ENCODE measurements at places on chromosomes 12 and 14.
A peak's percentile ranks its signal among the peaks of the same experiment; 100 is the strongest.

DNA sequence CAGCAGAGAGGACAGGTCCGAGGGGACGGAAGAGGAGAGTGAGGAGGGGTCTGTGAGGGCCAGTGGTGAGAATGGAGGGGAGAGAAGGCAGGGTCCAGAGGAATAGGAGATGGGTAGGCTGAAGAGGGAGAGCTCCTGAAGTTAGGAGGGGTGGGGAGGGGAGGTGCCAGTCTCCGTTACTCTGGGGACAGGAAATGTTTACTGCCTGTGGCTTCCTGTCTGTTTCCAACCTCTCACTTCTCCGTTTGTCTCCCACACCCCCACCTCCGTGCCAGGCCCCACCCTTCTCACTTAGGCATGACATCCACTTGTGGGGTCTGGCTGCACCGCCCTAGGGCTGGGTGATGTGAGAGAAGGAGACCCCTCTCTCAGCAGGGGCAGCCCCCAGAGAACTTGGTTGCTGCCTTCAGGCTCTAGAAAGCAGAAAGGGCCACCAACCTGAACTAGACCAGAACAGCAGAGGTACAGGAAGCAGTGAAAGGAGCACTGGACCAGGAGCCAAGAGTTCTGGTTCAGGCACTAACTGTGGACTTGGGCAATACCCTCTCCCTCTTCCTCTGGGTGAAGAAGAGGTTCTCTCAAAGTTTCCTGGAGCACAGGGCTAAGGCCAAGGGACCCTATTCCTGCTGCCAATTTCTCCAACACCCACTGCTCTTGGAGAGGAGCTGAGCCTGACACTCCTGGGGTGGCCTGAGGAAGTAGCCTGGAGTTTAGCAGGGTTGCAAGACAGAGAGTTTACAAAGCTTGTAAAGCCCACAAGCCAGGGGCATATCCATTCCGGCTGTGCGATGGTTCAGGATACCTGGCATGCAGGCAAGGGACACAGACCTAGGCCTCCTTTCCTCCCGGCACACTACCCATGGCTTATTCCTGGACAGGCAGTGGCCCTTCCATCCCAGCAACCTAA is 5.5 kb downstream of the ITGA5 start:
- DNase-seq: peak; percentile 66

DNA sequence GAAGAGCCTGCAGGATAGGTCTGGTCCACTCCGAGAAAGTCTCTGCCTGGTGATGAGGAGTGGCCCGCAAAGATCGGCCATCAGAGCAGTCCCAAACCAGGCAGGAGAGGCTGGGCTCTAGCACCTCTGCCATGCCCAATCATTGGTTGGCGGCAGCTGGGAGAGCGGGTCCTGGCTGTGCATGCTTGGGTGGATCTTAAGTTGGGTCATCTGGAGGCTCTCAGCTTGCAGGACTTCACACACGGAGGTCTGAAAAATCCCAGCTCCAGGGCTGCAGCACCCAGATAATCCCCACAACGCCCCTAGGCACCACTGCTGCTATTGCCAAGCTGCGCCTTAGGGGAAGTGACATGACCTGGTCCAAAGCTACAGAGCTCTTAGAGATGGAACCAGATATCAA is 766.7 kb upstream of the TBX3 start:
- DNase-seq: no peak

DNA sequence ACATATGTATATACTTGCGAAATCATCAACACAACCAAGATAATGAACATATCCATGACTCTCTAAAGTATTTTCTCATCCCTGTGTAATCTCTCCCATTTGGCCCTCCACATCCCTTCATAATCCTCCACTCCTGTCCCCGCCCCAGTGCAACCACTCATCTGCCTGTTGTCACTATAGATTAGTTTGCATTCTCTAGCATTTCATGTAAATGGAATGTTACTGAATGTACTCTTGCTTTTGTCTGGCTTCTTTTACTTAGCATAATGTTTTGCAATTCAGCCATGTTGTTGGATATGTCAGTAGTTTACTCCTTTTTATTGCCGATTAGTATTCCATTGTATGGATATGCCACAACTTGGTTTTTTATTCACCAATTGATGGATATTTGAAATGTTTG is 99.1 kb downstream of the BICD1 start:
- no peak for DNase-seq

GRCh38 chr14:32438517-32438916 is 109.4 kb downstream of the AKAP6 start:
- no peak for DNase-seq

DNA sequence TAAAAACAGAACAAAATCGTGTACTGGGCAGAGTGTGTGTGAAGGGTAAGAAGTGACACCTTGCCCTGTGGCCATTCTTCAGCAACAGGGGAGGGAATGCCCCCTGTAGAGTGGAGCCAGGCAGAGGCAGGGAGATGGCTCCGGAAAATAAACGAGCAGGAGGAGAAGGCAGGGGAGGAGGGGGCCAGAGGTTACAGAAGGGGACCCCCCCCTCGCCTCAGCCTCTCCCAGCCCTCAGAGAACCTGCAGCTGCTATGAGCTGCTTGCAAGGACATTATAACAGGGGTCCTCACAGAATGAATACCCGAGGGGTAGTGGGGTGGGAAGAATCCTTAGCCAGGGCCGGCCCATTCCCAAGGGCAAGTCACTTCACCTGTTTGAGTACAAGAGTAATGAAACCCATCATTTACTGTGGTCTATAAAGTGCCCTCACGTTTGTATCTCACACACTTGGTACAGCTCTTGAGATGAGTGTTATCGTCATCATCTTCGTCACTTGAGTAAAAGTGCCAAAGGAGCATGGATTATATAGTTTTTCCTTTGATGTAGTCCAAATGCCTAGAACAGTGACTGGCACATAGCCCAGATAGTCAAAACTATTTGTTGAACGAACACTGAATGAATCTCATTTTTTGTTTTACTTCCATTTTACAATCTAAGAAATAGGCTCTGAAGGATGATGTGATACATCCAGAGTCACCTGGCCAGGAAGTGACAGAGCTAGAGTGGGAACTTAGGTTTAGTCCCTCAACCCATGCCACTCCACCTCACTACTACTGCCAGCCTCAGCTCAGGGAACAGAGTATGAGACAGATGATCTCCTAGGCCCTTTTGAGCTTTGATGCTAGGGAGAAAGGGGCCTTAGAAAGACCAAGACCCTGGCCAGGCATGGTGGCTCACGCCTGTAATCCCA is 14.5 kb downstream of the SCNN1A start:
- no peak for DNase-seq

GRCh38 chr14:69093631-69094421 is 59.1 kb downstream of the DCAF5 start:
- DNase-seq: no peak

DNA sequence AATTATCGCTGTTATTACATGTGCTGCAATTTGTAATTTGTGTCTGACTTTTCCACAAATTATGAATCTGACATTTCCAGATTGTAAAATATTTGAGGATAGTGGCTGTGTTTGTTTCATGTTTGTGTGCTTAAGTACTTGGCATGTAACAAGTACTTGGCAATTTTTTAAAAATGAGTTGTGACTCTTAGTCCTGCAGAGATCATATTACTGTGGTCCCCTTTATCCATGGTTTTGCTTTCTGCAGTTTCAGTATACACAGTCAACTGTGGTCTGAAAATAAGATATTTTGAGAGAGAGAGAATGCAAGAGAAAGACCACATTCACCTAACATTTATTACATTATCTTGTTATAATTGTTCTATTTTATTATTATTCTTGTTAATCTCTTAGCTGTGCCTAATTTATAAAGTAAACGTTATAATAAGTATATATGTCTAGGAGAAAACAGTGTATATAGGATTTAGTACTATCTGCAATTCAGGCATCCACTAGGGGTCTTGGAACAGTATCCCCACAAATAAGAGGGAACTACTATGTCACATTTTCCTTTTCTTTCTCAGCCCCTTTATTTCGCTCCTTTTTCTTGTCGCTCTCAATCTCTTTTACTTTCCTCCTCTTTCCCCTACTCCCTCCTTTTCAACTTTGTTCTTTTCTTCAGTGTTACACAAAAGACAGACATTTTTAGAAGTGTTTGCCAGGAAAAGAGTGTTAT is 176.1 kb downstream of the FUT8 start:
- DNase-seq: no peak

- DNase-seq: no peak
Measured at GRCh38 chr12:51343201-51343600, 3.3 kb downstream of the CELA1 start.

DNA sequence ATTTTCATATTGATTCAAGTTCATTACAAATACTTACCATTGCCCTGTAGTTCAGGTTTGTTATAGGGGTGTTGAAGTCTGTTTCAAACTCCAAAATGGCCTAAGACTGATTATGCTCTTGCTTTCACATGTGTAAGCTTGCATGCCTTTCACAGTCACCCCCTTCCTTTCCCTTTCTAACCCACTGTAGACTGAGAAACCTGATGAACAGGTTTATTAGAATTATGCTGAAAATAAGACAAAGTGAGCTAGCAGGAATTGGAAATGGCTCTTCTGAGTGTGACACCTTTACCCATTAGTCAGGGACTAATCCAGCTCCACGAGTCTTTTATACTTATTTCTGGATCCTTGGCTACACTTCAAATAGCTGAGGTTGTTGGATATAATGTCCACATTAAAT is 38.9 kb downstream of the FBXO33 start:
- DNase-seq: no peak

DNA sequence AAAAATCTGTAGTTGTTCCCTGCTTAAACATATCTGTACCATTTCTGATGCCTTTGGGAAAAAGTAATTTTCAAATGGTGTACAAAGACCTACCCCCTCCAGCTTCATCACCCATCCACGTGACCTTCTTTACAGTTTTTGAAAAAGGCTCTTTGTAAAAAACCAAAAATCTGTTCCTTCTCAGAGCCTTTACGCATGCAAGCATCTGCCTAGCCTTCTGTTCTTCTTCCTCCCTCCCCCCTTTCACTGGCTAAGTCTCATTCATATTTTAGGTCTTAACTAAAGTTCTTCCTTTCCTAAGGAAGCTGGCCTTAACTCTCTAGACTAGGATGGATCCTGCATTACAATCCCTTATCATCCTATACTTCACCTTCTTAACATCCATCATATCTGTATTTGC is 10.4 kb downstream of the CAPRIN2 start:
- DNase-seq: no peak

- DNase-seq: no peak
Measured at GRCh38 chr12:122366685-122367475, 55.6 kb downstream of the CLIP1 start.

DNA sequence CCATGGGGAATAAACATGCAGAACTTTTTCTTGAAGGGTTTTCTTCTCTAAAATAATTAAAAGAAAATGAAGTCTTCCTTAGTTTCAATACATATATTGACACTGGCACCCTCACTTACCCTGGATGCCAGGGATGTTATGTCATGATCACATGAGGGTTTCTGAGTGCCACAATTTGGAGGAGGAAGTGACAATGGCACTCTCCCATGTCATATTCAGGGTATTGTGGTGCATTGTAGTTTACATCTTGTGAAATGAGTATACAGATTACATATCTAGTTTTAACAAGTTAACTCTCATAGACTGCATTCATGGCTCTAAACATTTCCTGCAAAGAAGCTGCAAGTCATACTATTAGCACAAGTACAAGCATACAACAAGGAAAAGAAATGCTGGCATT is 37.7 kb downstream of the CCDC177 start:
- DNase-seq: no peak

GRCh38 chr14:75216427-75217006 is 40.1 kb upstream of the TMED10 start:
- no peak for DNase-seq

- no peak for DNase-seq
Measured at GRCh38 chr14:74488786-74489397, 4.2 kb downstream of the NPC2 start.

DNA sequence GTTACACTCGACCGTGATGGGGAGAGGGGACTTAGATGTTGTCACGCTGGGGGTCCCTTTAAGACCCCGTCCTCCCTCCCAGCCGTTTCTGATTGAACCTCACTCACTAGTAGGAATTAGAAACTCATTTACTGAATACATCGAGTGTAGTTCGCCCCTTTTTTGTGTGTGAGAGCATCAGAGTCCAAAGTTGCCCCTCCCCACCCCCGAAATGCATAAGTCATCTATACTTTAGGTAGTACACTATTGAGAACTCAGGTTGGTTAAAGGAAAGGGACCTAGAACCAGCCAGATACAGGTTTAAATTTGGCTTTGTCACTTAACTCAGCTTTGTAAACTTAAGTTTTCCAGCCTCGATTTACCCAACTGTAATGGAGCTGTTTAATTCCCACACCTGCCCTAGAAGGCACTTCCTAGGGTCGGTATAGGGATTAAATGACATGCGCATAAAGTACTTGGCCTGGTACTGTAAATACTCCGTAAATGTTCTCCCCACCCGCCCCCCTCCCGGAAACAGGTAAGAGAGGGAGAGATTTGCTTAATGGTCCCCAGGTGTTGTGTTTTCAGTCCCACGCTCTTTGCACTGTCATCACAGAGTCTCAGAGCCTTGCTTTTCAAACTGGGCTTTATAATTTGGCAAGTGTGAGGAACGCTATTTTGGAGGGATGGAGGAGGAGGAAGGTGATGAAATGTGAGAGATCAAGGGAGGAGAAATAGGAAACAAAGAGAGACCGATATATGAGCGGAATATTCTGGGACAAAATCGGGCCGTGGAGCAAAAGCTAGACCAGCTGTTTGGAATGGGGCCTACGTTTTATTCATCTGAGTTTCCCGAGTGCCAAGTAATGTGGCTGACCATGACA is 897 bp downstream of the SUDS3 start:
- DNase-seq: no peak

GRCh38 chr12:47068539-47068938 is 10.9 kb upstream of the PCED1B start:
- DNase-seq: no peak

DNA sequence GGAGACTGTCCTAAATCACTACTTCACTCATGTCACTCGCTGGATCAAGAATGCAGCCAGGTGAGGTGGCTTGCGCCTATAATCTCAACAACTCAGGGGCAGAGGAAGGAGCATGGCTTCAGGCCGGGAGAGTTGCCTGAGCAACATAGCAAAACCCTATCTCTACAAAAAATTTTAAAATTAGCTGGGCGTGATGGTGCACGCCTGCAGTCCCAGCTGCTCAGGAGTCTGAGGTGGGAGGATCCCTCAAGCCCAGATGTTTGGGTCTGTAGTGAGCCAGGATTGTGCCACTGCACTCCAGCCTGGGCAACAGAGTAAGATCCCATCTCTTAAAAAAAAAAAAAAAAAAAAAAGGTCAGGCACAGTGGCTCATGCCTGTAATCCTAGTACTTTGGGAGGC is 5.9 kb downstream of the SMAGP start:
- DNase-seq: no peak

DNA sequence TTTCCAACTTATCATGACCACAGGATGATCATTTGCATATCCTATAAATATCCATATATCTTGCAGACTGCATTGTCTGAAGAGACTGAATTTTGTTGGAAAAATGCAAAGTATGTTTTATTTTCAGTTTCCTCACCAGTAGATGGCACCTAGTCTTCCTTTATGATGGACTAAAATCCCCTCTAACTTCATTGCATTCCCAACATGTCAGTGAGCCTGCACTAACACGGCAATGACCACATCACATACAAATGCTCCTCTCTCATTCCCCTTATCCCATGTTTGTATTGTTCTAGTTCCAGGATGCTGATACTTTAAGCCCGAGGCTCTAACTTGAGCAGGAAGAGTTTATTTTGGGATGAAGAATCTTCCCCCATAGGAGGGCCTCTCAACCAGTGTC is 24.7 kb upstream of the MYBPC1 start:
- DNase-seq: no peak

GRCh38 chr12:998020-998874 is 7.2 kb downstream of the ERC1 start:
- DNase-seq: no peak

GRCh38 chr14:93110856-93111419 is 4.8 kb downstream of the ITPK1 start:
- no peak for DNase-seq

All from activated CD4-positive, alpha-beta T cell treated with anti-CD3 and anti-CD28 coated beads for 1 hour (primary cell).